ENCODE measurements at places on chromosomes 3 and 15. TPM values are rescaled to one million over a fixed set of nuclear protein-coding genes. Genes with fewer than 3 reads are reported as not detected.

The PRR23A gene
- not detected for total RNA-seq

The CFAP20DC gene
- total RNA-seq, result 0.20 TPM

The FEZF2 gene
- total RNA-seq, result not detected

The RTP4 gene
- total RNA-seq, result 4.2 TPM

The ADPGK gene
- total RNA-seq, result 101 TPM

The ZKSCAN7 gene
- total RNA-seq, result 6.5 TPM

The ZNF501 gene
- 2.2 TPM for total RNA-seq

The CLDN16 gene
- not detected for total RNA-seq

The TF gene
- 4.3 TPM for total RNA-seq

The LSAMP gene
- total RNA-seq, result not detected

The FBXO40 gene
- total RNA-seq, result not detected

The CACNA2D3 gene
- 0.49 TPM for total RNA-seq

The GNAT1 gene
- not detected for total RNA-seq

The SLC4A7 gene
- total RNA-seq, result 41.3 TPM

The TEX55 gene
- not detected for total RNA-seq

The NR2F2 gene
- total RNA-seq, result not detected

The TGM4 gene
- total RNA-seq, result not detected

The IQGAP1 gene
- total RNA-seq, result 446 TPM

The BMF gene
- total RNA-seq, result 7.6 TPM

The LHFPL4 gene
- not detected for total RNA-seq

The SPTBN5 gene
- total RNA-seq, result 6.0 TPM

The CDHR4 gene
- total RNA-seq, result not detected

The LRRK1 gene
- total RNA-seq, result 5.5 TPM

The CILP gene
- total RNA-seq, result 0.61 TPM

The ZBTB47 gene
- total RNA-seq, result 2.1 TPM

The CASR gene
- not detected for total RNA-seq

The C2CD4A gene
- not detected for total RNA-seq

The CCR8 gene
- total RNA-seq, result not detected

The CLRN1 gene
- not detected for total RNA-seq

The MYO5C gene
- total RNA-seq, result 0.45 TPM

The NEK10 gene
- total RNA-seq, result 0.80 TPM

The MINDY2 gene
- total RNA-seq, result 16.3 TPM

The GRAMD1C gene
- 2.7 TPM for total RNA-seq

The NPAP1 gene
- not detected for total RNA-seq

The CMC1 gene
- 136 TPM for total RNA-seq

The SLC22A13 gene
- 0.40 TPM for total RNA-seq

The ST8SIA2 gene
- not detected for total RNA-seq

The PHLDB2 gene
- 93.4 TPM for total RNA-seq

The CPEB1 gene
- total RNA-seq, result not detected

The ISLR gene
- total RNA-seq, result not detected

The IREB2 gene
- 99.0 TPM for total RNA-seq

The SI gene
- not detected for total RNA-seq

The GCNT3 gene
- not detected for total RNA-seq

The CDC25A gene
- 0.72 TPM for total RNA-seq

The SUCNR1 gene
- total RNA-seq, result not detected

The ANKDD1A gene
- total RNA-seq, result 16.2 TPM

The C3orf85 gene
- total RNA-seq, result not detected

The MFN1 gene
- total RNA-seq, result 47.2 TPM

The SPINT1 gene
- 3.1 TPM for total RNA-seq

The ZNF385D gene
- 0.02 TPM for total RNA-seq

The TAGLN3 gene
- total RNA-seq, result not detected

The BFSP2 gene
- total RNA-seq, result not detected

The P2RY13 gene
- 6.5 TPM for total RNA-seq

The NT5DC2 gene
- 2.2 TPM for total RNA-seq

The TMEM39A gene
- 64.2 TPM for total RNA-seq

The KLHL6 gene
- total RNA-seq, result 10.9 TPM

The CYP1A2 gene
- total RNA-seq, result not detected

The GPR87 gene
- total RNA-seq, result not detected

The EPHA6 gene
- not detected for total RNA-seq

Measured in natural killer cell (primary cell).